ENCODE measurements at places on chromosomes 11 and 22. TPM values are rescaled to one million over a fixed set of nuclear protein-coding genes. Genes with fewer than 3 reads are reported as not detected.

The PHLDA2 gene
- 7.6 TPM for total RNA-seq

The OR2AG2 gene
- total RNA-seq, result 0.55 TPM

The MAJIN gene
- total RNA-seq, result not detected

The POU2F3 gene
- total RNA-seq, result 0.12 TPM

The SCGB1D2 gene
- total RNA-seq, result not detected
